ENCODE measurements at places on chromosomes 1 and 21.

- no peak for DNase-seq
Measured at GRCh38 chr21:45088116-45088515, 13.7 kb downstream of the ADARB1 start.

DNA sequence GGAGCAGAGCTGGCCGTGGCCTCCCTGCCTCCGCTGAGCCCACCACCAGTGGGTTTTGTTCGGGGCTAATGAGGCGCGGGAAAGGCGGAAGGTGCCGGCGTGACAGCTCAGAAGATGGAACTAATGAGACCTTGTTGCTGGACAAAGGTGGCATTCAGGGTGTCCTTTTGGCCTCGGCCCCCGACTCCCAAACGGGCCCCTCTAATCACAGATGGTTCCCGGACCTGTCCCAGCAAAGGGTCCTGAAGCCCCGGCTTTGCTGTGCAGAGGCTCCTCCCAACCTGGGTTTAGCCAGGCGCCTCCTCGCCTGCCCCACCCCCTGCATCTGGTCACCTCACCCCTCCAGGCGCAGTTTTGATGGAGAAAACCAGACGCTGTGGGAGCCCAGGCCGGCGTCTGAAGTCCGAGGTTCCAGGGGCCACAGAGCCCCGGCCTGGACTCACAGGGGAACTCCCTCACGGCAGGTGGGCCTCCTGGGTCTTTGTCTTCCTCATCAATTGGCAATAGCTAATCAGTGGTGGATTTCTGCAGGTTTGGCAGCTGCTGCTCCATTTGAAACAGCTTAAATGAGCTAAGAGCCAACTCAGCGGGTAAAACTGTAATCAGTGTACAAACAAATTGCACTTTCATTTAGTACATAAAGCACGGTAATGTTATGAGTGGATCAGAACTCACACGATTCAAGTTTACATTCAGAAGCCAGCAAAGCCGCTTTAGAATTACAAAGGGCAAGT is 44.3 kb upstream of the ADARB1 start:
- DNase-seq: no peak

DNA sequence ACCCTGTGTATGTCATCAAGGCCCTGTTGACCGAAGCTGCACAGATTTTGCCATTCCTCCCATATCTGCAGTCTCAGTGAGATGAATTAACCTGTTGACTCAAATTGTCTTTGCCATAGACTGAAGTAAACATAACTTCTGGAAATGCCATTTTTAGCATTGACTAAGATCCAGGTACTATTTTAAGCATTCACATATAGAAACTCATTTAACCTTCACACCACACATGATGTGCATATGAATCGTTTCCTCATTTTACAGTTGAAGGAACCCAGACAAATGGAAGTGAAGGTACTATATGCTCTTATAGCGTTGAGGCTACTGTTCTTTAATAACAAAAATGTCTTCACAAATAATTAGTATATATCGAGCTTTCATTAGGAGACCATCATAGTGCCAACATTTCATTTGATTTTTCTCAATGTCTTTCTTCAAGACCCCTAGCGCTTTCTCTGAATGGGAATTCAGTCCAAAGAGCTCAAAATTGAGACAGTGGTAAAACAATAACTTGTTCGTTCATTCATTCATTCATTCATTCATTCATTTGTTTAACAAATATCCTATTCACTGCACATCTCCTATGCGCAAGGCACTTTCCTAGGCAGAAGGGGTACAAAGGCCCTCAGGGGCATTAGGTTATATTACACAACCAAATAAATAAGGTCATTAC is 444.7 kb downstream of the ADGRL2 start:
- DNase-seq: no peak

DNA sequence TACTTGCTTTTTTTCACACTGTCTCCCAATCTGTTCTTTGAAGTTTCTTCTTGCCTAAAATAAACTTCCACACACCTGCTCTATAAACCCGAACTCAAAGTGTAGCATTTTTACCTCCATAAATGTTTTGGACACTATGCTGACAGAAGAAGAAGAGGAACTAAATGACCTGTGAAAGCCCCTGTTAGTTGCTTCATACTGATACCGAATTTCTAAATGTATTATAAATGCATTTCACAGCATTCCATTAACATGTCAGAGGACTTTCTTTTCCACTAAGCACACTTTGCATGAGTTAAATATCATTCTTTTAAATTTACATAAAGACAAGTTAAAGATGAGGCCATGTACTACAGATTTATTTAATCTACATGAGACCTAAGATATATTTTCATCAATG is 281.0 kb downstream of the SMYD3 start:
- DNase-seq: no peak

DNA sequence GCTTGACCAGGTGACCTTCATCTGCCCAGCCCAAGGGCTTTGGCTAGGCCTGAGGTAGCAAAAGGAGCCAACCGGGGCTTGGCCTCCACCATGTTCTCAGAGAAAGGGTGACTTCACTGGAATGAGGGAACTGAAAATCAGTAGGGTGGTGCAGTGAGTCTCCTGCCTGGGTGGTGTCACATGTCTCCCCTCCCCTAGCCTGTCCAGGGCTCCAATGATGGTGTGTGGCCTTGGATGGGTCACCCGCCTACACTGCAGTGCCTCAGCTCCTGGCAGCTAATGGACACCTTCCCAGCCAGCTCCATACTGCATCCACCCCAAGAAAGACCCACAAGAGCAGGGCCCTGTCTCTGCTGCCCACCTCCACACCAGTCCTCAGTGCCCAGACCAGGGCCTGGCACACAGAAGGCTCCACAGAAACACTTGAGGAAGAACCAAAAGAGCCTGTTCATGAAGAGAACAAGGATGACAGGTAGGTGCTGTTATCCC is 678.7 kb downstream of the MATN1 start:
- no peak for DNase-seq

DNA sequence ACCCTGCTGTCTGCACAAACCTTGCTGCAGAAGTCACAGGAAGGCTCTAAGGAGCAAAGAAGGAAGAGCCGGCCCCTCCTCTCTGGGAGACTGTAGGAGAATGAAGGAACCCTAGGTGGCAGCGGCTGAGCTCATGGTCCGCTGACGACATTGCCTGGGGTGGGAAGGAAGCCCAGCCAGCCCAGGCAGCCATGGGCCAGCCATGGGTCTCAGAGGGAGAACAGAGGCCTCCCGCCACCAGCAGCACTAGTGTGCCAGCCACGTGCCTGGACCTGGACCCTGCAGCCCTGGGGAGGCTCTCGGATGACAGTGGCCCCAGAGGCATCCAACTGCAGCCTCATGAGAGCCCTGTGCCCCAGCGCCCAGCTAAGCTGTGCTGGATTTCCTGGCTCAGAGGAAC is 49.2 kb upstream of the POFUT2 start:
- no peak for DNase-seq

- DNase-seq: no peak
Measured at GRCh38 chr1:23599125-23599524, 39.8 kb upstream of the ID3 start.

GRCh38 chr1:15469361-15469760 is 6.5 kb upstream of the CELA2B start:
- DNase-seq: no peak

DNA sequence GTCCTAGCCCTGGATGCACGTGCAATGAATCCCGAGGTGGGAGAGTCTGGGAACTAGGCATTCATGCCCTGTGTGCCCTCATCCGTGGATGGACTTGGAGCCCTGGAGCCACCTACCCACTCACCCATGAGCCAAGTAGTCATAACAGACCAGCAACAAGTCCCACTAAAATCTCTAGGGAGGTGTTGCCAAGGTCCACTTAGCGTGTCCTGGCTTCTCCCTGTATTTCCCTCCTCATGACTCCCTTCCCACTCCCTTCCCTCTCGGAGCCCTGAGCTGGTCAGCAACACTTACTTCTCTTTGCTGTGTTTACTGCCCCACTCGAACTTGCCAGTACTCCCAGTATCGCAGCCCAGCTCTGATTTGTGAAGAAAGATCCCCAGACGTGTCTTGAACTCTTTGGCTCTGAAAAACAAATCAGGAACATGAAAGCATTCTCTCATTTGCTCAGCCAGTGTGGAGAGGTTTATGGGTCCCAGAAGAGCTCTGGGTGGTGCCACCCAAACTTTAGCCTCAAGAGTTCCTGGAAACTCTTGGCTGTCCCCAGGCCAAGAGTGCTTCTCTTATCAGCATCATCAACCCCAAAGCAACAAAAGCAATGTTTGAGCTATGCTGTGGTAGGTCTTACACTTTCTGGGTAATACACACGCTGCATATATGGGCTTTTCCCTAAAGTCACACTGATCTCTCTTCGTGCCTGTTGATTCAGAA is 1.1 kb downstream of the RGS16 start:
- no peak for DNase-seq

GRCh38 chr1:6824665-6825368 is 39.6 kb downstream of the CAMTA1 start:
- no peak for DNase-seq

- no peak for DNase-seq
Measured at GRCh38 chr1:221174330-221174993, 295.2 kb downstream of the HLX start.

- DNase-seq: no peak
Measured at GRCh38 chr1:183583466-183583865, 6.8 kb downstream of the NCF2 start.

GRCh38 chr1:29789221-29789909 is 553.0 kb downstream of the PTPRU start:
- no peak for DNase-seq

GRCh38 chr1:156876281-156876680 is 15.6 kb downstream of the NTRK1 start:
- DNase-seq: no peak
